ENCODE measurements at places on chromosomes 1 and 21.
A peak's percentile ranks its signal among the peaks of the same experiment; 100 is the strongest.

DNA sequence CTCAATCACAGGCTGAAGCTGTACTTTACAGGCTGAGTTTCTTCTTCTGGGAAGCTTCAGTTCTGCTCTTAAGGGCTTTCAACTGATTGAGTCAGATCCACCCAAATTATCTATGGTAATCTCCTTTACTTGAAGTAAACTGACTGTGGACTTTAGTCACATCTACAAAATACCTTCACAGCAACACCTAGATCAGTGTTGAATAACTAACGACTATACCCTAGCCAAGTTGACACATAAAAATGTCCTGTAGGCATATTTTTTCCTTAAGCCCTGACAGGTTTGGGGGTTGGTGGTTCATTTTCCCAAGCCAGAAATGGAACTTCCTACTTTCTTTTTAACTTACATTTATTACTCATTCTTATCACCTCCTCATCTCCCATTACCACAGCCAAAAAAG, 42.9 kb upstream of the PRKACB start:
- DNase-seq, result no peak

DNA sequence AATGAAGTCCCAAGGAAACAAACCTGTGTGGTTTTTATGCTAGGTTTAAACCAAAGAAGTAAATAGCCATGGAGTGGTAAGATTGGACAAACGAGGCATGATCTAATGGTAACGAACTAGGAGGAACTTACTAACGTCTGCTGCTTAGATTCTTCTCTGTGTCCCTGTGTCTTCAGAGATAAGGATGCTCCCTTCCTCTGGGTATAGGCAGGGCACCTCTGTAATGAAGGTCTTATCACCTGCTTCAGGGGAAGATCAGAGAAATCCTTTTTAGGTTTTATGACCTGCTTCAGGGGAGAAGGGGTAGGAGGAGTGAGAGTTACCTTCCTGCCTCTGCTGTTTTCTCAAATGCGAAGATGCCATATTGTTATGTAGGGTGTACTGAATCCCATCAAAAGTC, 214.9 kb upstream of the L1TD1 start:
- no peak for DNase-seq

DNA sequence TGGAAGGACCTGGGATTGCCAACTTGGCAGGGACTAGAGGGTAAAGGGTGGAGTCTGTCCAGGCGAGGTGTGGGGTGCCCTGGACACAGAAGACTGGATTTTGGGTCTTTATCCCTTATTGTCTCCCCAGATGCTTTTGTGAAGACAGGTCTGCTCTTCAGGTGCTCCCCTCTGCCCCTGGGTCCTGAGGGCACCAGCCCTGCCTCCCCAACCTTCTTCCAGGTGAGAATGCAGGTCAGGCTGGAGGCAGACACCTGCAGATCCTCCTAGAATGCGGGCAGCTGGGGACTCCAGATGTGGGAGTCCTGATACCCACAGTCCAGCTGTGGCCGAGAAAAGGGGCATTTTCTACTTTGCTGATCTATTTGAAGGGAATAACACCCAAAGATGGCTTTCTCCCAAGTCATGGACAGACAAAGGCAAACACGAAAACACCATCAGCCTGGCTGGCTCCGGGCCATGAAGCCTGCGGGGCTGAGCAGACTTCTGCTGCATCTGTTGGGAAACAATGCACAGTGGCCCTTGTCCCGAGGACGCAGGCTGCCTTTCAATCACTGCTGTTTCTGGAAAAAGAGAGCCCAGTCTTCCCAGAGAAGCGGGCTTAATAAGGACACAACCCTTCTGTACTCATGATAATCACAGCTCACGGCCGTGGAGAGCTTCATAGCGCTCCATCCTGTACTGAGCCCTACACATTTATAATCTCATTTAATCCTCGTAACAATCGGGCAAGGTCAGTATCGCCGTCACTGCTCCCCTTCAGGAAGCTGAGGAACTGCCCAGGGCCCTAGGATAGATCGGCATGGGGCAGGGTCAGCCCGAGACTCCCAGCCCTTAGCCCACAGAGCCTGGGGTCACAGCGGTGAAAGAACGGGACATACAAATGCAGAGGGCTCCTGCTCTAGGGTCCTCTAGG, 62.0 kb upstream of the ABCG1 start:
- no peak for DNase-seq

GRCh38 chr1:43274804-43275180, 5.0 kb downstream of the TMEM125 start:
- no peak for DNase-seq

- no peak for DNase-seq
Measured at GRCh38 chr1:215911406-215911968, 344.4 kb downstream of the KCTD3 start.

DNA sequence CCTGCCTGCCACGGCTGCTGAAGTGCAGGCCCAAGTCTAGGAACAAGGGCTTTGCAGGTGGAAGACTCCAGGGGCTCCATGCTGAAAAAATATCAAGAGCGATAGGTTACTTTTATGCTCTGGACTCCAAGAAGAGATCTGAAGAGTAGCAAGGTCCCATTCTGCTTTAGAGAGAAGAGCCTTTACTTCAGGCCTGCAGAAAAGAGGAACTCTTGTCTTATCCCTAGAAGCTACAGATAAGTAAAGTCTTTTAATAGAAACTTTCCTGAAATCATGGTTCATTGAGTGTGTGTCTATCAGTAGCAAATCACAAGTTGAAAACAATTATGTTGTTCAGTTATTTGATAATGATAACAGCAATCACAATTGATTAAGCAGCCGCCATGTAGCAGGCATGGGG, 113.3 kb downstream of the TNR start:
- DNase-seq, result no peak

- DNase-seq, result no peak
Measured at GRCh38 chr1:240314845-240315801, 223.4 kb downstream of the FMN2 start.

DNA sequence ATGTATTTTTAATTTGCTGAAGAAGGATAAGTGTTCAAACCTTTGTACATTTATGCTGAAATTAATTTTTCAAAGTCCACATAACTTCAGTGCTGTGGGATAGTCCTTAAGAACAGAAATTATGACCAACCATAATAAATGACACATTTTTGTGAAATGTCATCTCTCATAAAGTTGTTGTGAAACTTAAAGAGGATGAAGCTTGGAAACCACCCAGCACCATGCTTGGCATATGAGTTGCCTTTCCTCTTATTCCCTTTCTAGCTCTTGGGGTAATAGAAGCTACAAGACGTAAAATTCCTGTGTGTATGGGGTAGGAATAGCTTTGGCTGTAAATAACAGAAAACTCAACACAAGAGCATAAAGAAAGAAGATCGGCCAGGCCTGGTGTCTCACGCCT, 18.9 kb upstream of the USP24 start:
- DNase-seq, result no peak

GRCh38 chr1:201024625-201024998, 1.1 kb upstream of the KIF21B start:
- DNase-seq, result no peak

DNA sequence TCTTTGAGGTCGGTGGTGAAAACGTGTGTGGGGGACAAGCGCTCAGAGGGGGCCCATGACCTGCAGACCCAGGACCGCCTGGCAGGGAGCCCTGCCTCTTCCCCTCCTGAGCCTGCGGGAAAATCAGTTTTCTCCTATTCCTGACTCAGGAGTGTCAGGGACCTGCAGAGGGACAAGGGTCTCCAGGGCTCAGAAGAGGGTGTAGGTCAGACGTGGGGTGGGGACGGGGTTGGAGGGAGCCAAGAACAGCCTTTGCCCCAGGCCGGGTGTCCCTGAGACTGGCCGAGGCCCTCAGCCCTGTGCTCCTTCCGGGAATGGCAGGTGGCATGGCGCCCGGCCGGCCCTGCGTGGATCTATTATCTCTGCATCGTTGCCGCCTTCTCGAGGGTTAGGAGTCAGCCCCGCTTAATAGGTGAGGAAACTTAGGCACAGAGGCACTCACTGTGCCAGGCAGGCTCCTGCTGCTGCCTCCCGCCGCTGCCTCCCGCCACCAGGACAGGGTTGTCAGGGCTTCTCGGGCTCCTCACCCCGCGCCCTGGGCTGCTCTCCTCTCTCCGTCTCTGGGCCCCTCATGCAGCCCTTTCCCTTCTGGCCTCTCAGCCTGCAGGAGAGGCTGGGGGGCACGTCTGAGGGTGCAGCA, 37.5 kb downstream of the AJAP1 start:
- DNase-seq, result no peak

GRCh38 chr1:227185291-227185690, 133.0 kb downstream of the CDC42BPA start:
- DNase-seq, result no peak

DNA sequence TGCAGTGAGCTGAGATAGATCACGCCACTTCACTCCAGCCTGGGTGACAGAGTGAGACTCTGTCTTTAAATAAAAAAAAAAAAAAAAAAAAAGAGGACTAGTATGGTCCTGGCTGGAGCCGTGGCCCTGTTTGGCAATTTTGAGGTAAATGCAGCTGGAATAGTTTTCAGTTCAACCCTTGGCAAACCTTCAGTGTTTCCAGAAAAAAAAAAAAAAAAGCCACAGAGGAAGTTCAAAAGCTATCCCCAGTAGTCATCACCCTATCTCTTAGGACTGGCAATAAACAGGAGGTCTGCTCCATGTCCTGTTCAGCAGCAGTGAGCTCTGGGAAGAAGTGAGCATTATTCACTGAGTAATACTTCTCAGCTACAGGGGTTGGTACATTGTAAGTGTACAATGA, 56.8 kb upstream of the ERRFI1 start:
- DNase-seq, result no peak

DNA sequence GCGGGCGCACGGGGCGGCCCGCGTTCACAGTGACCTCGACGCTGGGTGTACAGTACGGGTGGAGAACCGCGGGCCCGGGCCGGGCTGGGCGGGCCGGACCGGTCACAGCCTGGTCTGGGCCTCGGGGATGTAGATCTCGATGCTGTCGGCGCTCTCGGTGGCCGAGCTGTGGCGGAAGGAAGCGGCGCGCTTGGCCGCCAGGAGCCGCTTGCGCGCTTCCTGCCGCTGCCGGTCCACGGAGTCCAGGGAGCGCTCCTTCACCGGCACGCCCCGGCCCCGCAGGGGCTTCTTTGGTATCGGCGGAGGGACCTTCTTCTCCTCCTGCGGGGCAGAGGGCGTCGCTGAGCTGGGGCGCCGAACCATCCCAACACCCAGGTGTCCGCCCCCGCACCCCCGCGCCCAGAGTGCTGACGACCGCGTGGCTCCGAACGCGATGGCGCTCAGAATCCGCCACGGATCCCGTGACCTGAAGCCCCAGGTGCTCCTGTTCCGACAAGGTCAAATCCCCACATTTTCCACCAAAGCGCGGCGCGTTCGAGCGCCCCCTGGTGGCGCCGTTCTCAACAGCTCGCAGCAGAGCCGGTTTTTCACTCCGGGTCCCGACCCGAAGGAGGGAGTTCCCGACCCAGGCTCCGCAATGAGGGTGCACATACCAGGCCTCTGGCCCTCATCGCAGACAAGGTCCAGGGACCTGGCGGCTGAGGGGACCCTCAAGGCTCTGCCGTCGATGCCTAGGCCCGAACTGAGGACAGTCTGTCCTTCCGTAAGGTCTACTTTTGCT, 6.6 kb upstream of the SMIM12 start:
- peak; percentile 87 for DNase-seq

GRCh38 chr1:162987866-162988265, 81.3 kb upstream of the RGS4 start:
- no peak for DNase-seq

- DNase-seq, result no peak
Measured at GRCh38 chr1:15429701-15430149, 8.5 kb upstream of the CTRC start.

Measured in germinal center (tissue), 1 donor.